Right hindlimb (tissue), 1 donor: ENCODE measurements at places on chromosomes 16 and 17.
A peak's percentile ranks its signal among the peaks of the same experiment; 100 is the strongest.

- DNase-seq, result no peak
Measured at GRCh38 chr16:4576008-4576407, 19.9 kb downstream of the C16orf96 start.

DNA sequence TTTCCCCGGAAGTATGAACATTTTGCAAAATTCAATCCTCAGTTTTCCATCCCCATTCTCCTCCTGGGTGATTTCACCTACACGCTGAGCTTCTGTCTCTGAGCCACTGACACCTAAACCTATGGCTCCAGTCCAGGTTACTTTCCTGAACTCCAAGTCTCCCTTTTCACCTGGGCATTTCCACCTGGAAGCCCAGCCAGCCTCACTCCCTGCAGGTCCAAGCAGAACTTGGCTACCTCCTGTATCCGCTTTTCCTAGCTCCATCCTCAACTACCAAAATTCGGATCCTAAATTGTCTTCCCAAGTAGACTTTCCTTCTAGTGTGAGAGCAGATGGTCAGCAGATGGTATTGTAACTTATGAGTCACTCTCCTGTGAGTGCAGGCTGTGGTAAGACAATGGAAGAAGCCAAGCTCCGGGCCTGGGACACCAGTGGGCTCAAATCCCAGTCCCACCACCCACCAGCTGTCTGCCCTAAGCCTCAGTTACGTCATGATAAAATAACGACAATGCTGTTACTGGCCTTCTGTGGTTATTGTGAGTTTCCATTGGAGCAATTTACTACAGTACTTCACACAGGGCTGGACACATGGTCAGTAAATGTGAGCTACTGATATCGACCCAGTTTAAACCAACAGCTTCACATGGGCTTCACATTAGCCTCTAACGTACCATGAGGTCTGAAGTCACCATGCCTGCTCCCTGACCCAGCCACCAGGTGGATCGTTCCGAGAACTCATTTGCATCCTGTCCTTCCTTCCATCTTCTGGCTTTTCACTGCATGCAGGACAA, 33.3 kb downstream of the PECAM1 start:
- peak; percentile 82 for DNase-seq

DNA sequence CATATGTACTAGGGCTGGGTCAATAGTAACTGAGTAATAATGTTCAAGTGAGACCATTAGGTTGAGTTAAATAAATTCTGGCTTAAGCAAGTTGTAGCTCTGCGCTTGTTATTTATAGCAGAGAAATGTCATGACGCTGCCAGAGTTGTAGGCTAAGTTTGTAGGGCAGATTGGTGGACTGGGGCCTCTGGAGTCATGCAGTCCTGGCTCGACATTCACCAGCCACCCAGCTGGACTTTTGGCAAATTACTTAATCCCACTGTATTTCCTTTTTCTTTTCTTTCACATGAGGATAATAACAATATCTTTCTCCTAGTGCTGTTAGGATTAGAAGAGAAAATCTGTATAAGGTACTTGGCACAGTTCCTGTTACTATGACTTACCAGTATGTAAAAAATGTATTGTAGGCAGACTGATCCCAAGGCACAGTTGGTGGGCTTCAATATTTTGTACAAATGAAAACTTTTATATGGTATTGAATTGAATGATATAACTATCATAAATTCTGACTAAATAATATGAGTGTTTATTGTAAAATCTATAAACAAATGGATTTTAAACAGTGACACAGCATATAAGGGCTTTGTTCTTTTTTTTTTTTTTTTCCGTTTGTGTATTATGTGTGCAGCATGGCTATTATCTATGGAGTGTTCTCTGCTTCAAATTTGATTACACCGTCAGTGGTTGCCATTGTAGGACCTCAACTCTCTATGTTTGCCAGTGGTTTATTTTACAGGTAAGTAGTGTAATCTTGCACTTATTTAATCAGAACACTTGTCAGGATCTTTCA, 2.6 kb downstream of the MFSD11 start:
- peak; percentile 41 for DNase-seq

DNA sequence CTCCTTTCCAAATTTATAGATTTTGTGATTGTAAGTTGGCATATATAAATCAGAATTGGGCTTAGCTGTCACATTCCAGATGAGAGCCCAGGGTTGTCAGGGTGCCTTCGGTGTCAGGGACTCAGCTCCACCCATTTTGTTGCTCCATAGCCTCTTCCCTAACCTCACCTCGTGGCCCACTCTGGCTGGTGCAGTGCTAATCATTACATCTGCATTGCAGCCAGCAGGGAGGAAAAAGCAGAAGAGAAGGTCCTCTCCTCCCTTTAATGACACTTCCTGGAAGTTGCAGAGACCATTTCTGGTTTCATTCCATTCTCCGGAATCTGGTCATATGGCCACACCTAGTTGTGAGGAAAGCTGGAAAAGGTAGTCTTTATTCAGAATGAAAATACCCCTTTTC, 113.3 kb downstream of the CCT6B start:
- DNase-seq, result no peak

DNA sequence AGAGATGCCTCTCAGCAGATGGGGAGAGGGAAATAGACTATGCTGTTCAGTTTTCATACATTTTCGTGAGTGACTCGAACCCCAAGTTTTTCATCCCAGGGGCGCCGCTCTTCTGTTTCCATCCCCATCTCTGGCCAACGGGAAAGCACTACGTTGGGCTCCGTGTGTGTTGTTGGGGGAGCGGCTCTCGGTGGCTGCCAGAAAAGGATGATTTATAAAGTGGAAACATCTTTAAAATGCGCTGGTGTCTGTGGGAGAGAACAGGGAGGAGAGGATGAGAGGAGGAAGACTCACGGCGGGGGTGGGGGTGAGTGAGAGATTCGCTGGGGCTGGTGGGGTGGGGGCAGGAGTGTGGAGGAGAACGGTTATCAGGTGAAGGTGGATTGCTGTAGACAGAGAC, 5.8 kb downstream of the TBX4 start:
- DNase-seq, result no peak

DNA sequence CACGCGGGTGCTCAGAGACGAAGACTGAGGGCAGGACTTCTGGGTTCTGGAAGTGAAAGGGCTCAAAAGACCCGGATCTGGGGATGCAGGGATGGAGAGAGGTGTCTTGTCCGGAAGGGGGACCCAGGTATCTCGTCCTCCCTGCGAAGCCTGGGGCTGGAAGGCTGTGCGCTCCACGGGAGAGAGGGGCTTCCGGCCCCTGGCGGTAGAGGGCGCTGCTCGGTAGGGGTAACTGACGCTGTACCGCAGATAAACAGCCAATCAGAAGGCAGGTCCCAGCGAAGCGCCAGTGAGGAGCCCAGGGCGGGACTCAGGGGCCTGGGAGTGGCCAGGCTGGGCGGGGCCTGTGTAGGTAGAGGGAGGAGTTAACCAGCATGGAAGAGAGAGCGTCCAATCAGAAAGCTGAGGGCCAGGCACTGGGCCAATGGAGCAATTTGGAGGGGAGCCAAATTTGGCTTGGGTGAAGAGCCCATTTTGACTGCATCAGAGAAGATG, 804 bp downstream of the TGFB1I1 start:
- DNase-seq, result peak; percentile 93

DNA sequence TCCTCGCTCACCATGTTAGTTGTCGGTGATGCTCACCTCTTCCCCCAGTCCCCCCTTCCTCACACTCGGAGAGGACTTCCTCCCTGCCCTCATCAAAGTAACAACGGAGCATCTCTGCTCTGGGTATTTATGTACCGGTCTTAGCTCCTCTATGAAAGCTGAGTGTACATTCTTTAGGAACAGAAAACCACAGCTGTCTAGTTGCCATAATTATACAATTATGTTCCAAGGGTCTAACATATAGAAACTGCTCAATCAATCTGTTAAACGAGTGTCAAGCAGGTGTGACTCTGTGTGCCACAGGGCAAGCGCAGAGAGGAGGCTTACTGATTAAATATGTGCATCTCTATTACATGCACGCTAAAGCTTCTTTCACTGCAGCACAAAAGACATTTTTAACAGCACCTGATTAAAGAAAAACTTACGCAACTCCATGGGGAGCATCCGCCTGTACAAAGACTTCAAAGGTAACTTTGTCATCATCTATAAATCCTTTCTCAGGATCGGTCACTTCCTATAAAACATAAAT, 37.8 kb downstream of the LITAFD start:
- DNase-seq, result no peak

- DNase-seq, result no peak
Measured at GRCh38 chr17:6070430-6070912, 292 bp downstream of the WSCD1 start.

GRCh38 chr16:49542391-49542891, 168.8 kb downstream of the C16orf78 start:
- DNase-seq, result no peak

- peak; percentile 89 for DNase-seq
Measured at GRCh38 chr16:57802341-57803133, at the start of gene KIFC3. Gene KIFC3 (minus strand): TSS chr16:57802491. CDS start chr16:57798243, 4,248 bp downstream.

GRCh38 chr16:81632392-81633146, 146.5 kb upstream of the PLCG2 start:
- DNase-seq, result no peak

DNA sequence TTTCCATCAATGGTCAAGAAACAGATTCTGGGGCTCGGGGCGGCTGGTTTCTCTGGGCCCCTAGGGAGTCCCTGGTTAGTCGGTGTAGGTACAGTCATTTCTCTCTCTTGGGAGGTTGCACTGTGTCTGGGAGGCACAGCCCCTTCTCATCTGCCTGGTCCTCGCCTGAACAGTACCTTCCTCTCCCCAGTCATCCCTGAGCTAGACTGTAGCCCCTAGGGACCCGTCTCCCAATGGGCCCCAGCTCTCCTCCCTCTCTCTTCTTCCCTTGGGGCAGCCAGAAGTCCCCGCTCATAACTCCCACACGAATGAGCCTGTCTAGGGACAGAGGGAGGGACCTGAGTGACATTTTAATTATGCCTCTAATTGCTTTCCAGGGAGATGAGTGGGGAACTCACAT, 20.2 kb upstream of the CPSF4L start:
- no peak for DNase-seq

GRCh38 chr16:66107661-66108060, 258.8 kb upstream of the CDH5 start:
- DNase-seq, result no peak

- DNase-seq, result no peak
Measured at GRCh38 chr17:17732892-17733670, 51.8 kb downstream of the RAI1 start.

GRCh38 chr17:69760562-69760961, 314.5 kb upstream of the KCNJ16 start:
- no peak for DNase-seq

DNA sequence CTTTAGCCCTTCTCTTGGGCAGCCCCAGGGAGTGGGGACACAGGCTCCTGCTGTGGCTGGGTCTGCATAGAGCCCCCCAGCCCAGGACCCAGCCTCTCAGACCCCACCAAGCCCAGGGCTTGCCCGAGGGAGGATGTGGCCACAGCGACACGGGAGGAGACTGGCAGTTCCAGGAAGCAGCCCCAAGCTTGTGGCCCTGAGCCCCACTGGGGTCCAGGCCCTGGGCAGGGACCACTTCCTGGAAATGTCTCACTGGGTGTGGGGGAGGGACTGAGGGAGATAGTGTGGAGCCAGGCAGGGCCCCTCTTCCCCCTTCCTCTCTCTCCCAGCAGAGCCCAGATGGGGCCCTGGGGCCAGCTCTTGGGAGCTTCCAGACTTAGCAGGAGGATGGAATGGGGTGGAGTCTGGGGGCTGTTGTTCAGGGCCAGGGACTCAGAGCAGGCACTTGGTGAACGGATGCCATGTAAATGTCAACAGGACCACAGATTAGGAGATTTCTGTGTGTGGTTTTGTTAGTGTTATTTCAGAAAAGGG, 35.3 kb downstream of the ADGRG5 start:
- DNase-seq, result no peak

DNA sequence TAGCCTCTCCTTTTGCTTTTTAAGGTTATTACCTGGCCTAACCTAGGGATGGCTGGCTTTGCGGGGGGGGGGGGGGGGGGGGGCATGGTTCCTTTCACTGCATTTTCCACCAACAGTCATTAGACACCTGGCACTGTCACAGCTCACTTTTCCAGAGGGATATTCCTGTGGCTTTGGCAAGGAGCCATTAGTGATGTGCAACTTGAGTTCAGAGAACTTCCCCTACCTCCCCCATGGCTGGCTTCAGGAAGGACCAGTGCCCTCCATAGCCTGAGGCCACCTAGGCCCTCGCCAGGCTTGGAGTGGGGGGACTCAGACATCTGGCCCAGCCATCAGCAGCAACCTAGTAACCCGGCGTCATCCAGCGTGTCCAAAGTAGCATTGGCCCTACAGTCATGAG, 234.6 kb downstream of the CPPED1 start:
- DNase-seq, result no peak

GRCh38 chr16:67169642-67170167, 633 bp upstream of the NOL3 start:
- no peak for DNase-seq

DNA sequence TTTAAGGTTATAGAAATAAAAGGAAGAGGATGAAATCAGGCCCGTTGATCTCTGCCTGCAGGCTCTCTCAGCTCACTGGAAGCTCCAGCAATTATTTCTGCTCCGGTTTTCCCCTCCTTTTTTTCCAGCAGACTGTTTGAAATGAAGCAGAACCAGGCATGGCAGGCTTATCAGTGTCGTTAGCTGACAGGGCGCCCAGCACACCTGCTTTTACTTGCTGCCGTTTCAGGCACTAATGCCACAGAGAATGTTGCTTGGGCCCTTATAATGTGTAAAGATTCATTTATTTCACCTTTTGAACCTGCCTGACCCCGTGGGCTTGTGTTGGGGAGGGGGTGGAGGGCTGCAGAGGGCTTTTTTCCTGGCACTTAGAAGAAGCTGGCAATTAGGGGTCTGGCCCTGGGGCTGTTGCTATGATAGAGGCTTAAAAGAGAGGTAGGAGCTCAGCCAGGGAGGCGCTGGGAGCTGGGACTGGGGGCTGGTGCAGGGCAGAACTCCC, 108.1 kb downstream of the IRX3 start:
- DNase-seq, result no peak

DNA sequence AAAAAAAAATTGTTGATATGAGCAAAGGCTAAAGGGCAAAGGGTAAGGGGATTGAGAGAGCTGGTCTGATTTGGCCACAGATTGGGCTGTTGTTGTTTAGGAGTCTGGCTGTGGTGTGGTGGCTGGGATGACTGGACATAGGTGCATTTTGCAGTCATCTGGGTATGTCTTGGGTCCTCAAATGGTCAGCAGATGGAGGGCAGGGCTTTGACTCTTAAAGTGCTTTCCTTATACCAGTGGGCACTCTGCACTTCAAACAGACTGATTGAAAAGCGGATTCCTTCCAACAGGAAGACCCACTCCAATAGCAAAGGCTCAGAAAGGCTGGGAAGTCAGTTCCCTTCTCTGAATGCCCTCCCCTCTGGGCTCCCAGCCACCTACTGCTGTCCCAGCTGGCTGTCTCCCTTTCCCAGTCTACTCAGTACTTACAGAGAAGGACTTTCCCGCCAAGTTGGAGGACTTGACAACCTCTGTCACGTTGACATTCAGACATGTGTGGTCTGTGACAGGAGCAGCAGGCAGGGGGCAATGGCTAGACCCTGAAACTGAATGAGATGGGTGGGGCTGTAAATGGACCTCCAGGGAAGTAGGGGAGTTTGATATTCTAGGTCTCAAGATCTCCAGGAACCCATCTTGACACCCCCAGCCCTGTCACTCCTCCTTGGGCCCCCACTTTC, 19.6 kb upstream of the MFSD6L start:
- no peak for DNase-seq
